ENCODE measurements at places on chromosomes 4 and X.

- DNase-seq = no peak
Measured at GRCh38 chr4:1204828-1205585, 32.6 kb upstream of the SPON2 start.

- DNase-seq = peak; percentile 36
Measured at GRCh38 chrX:12065251-12065650, 73.0 kb upstream of the FRMPD4 start.

DNA sequence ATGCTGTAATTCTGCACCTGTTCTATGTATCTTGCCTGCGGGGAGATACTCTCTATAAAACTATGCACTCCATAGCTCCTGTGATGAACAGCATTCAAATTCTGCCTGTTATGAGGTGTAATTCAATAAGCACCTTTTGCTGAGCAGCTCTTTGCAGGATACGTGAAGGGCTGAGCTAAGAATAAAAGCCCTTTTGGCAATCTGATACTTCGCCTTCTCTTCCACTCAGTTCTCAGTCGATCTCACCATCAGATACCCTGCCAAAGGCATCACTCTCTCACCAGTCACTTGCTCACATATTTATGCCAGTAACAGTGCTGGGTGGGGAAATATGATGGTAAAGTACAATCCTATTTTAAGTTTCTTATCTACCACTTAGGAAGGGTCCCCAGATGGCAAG, 67.2 kb downstream of the RPS3A start:
- DNase-seq = no peak

- DNase-seq = no peak
Measured at GRCh38 chrX:153776120-153776599, 4.7 kb upstream of the SRPK3 start.

Data from HT1080 (cell line).